ENCODE measurements at places on chromosomes 5 and 9.

- no peak for DNase-seq
Measured at GRCh38 chr5:158773161-158773560, 326.6 kb downstream of the EBF1 start.

GRCh38 chr5:82356808-82357671 is 78.9 kb upstream of the RPS23 start:
- peak; percentile 83 for DNase-seq

GRCh38 chr5:78513441-78513840 is 135.1 kb downstream of the LHFPL2 start:
- no peak for DNase-seq

GRCh38 chr5:36619012-36619635 is 12.7 kb downstream of the SLC1A3 start:
- DNase-seq = no peak

DNA sequence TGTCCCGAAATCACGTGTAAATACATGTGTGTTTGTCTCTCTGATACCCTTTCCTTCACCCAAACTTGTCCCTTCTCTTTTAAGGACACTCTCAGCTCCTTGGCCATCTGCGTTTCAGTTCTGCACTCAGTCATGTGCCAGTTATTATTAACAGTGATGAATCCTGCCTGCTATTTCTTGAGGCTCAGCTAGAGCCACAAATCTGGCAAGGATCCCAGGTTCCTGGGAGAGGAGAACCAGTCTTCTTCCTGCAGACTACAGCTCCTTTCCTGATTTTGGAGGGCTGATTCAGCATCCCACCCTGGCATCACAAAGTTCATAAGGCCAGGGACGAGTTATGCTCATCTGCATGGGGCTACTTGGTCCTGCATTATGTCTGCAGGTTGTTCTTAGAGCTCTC is 5.6 kb downstream of the MAMDC2 start:
- no peak for DNase-seq

GRCh38 chr9:27801545-27801944 is 228.3 kb upstream of the C9orf72 start:
- DNase-seq = no peak

- no peak for DNase-seq
Measured at GRCh38 chr9:115952430-115953292, 200.9 kb upstream of the PAPPA start.

GRCh38 chr9:110936237-110936636 is 102.0 kb downstream of the LPAR1 start:
- DNase-seq = no peak

GRCh38 chr5:80230269-80230992 is 25.4 kb downstream of the SERINC5 start:
- no peak for DNase-seq

DNA sequence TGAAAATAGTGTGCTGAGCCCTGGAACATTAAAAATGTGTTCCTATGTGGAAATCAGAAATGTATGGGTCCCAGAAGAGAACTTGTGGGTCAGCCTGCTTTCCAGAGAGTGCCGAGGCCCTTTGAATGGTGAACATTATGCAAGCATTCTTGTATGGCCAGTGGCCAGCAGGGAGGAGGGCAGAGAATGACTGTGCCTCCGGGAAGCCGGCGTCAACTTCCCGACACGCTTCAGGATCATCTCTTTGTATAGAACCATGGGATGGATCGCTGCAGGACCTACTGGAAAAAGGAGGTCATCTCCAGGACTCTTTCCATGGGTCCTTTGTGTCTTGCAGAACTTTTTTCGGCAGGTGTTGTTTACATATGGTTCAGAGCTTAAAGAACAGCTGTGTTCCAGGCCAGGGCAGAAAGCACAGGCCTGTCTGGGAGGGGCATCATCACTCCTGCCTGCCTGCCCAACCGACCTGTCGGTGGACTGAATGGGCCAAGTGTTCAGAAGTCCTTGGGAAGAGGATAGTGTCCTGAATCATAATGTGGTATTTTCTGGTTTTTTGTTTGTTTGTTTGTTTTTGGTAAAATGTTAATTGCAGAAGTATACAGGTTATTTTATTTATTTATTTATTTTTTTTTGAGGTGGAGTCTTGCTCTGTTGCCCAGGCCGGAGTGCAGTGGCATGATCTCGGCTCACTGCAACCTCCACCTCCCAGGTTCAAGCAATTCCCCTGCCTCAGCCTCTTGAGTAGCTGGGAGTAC is 9.0 kb downstream of the PRRC2B start:
- no peak for DNase-seq

GRCh38 chr5:57505272-57506200 is 22.9 kb upstream of the ACTBL2 start:
- no peak for DNase-seq

DNA sequence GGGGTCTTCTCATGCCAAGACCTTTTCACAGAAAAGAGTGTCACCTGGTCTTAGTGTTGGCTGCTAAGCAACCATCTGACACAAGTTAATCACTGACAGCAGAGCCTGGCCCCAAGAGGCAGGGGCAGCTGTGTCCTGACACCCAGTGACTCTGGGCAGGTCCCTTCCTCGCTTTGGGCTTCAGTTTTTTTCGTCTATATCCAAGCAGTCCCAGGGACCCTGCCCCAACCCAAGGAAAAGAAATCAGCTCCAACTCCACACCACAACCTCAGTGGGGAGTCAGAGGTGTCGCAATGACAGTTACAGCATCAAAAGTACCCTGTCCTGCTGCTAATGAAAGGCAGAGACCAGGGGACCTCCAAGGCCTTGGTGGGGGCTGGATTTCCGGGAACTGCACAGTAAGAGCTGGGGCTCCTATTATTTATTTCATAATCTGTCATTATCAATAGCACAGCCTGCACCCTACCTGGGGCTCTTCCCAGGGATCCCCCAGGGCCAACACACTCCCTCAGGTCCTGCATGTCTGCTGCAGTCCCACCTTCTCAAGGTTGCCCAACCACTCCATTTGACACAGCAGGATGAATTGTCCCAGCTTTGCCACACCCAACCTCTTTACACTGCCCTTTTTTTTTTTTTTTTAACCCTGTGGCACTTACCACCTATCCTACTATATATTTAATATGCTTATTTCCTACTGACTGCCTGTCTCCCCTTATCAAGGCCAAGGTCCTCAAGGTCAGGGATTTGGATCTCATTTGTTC is 9.4 kb downstream of the ANKS6 start:
- DNase-seq = no peak

DNA sequence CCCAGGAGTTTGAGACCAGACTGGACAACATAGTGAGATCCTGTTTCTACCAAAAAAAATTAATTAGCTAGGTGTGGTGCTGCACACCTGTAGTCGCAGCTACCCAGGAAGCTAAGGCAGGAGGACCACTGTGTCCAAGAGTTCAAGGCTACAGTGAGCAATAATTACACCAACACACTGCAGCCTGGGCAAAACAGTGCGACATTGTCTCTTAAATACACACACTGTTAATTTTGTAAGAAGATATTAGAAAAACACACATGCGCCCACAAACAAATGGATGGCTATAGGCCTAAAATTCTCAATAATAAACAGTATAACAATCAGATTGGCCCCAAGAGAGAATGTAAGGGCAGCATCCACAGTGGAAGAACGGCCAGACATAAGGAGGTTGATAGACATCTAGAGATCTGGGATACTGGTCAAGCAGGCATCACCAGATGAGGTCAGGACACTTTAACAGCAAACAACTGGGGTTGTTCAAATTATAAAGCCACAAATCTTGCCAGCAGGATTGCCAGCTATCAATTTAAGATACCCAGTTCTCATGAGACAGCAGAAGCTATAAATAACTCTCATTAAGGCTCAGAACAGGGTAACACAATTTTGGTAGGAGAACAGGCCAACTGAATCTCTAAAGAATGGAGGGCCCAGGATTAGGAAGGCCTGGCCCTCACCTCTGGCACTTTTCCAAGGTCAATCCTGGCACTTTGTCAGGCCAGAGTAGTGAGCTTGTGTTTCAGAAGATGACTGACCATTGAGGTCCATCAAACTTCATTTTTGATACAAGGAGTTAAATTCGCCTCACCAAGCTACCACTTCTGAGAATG is 29.5 kb downstream of the GOLPH3 start:
- no peak for DNase-seq

- DNase-seq = no peak
Measured at GRCh38 chr5:142689081-142689480, 3.2 kb upstream of the FGF1 start.

GRCh38 chr5:169554251-169554650 is 29.3 kb upstream of the SPDL1 start:
- DNase-seq = no peak

- no peak for DNase-seq
Measured at GRCh38 chr5:25160891-25161290, 516.1 kb upstream of the CDH10 start.

- DNase-seq = no peak
Measured at GRCh38 chr5:158483281-158483860, 616.3 kb downstream of the EBF1 start.

- DNase-seq = no peak
Measured at GRCh38 chr5:95773335-95774059, 42.4 kb downstream of the RHOBTB3 start.

GRCh38 chr9:124354346-124355038 is 60.8 kb downstream of the PSMB7 start:
- no peak for DNase-seq

GRCh38 chr5:140806834-140807775 is at the start of gene PCDHA4:
Gene PCDHA4 (plus strand): TSS chr5:140807068.
- peak; percentile 41 for DNase-seq

- no peak for DNase-seq
Measured at GRCh38 chr9:91077624-91078368, 276.2 kb downstream of the SYK start.

- peak; percentile 81 for DNase-seq
Measured at GRCh38 chr9:88007291-88007650, 32.9 kb upstream of the CDK20 start.

DNA sequence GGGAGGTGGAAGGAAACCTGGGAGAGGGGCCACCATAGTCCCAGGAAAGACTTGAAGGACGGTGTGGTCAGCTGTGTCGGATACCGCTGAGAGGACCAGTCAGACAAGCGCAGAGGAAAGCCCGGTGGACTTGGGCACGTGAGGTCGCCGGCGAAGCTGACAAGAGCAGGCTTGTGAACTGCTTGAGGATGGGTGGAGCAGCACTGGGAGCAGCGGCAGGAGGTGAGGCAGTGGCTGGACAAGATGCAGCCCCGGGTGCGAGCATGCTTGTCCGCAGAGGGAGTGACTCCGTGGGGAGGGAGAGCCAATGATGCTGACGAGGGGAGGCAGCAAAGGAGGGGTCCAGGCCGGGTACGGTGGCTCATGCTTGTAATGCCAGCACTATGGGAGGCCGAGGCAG is 18.3 kb upstream of the CD74 start:
- DNase-seq = no peak
